WTC11 (cell line): ENCODE measurements at places on chromosomes 1 and 21. TPM values are rescaled to one million over a fixed set of nuclear protein-coding genes. Genes with fewer than 3 reads are reported as not detected.

BEND5 gene
- total RNA-seq, result 4.8 to 5.9 TPM (median 4.9 TPM) in 3 replicates

ELAPOR1 gene
- total RNA-seq, result 1.1 to 1.5 TPM (median 1.3 TPM) in 3 replicates

TFF3 gene
- total RNA-seq, result 2.9 to 4.2 TPM (median 3.5 TPM) in 3 replicates

SSR2 gene
- total RNA-seq, result 172 to 175 TPM (median 174 TPM) in 3 replicates

OPRD1 gene
- total RNA-seq, result 2.2 to 3.1 TPM (median 2.5 TPM) in 3 replicates

LEFTY1 gene
- 47.0 to 52.9 TPM (median 49.0 TPM) in 3 replicates for total RNA-seq

RGS5 gene
- total RNA-seq, result 19.4 to 23.6 TPM (median 21.6 TPM) in 3 replicates

IRF6 gene
- 16.6 to 17.9 TPM (median 17.2 TPM) in 3 replicates for total RNA-seq

LAPTM5 gene
- total RNA-seq, result 1.3 to 1.5 TPM (median 1.3 TPM) in 3 replicates

HSD3B2 gene
- 0.94 to 1.0 TPM (median 0.94 TPM) in 3 replicates for total RNA-seq

DNA sequence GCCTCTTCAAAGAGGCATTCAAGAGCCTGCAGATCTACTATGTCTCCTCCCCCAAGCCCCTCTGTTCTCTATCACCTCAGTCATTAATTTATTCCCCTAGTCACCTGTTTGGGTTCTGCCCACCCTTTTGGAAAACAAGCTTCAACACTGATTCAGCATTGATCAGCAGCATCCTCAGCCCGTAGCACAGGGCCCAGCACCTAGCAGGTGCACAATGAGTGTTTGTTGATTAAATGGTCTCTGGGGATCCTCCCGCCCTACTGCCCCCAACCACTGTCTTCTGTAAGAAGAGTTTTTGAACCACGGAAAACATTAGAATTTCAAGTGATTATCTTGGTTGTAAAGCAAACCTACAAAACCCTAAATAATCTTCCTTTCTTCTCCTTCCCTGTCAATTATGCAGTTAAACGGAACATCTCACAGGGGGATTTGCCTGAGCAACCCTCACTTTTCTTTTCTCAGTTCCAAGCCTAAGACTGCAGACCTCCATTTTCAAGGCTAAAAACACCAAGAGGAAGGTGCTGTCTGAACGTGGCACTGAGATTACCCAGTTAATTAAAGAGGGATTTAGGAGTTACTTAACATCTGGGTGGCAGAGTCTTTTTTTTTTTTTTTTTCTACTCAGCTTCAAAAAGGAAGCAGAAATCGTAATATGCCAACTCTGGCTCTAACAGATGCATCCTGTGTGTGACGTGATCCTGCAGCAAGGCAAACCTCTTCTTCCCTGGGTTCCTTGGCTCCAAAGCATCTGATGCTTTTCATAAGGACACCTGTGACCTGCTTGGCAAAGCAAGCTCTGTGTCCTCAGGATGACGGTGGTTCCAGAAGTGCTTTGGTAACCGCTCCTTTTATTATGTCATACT is 163.0 kb downstream of the KAZN start:
- H3K27me3 ChIP-seq, result 0 out of 2 replicates have a peak, but pooled peaks cover 2% of the 10 kb centered on the region
- no peak overlapping the region for H3K27ac ChIP-seq
- H3K4me3 ChIP-seq, result no peak overlapping the region
- H3K36me3 ChIP-seq, result peaks cover 5% of the 10 kb centered on the region; the same call in 1 of the 2 replicates
- DNase-seq, result no peak

- no peak for DNase-seq
- H3K4me1 ChIP-seq, result peaks cover 35% of the 10 kb centered on the region
- no peaks in the 10 kb centered on the region; the same call in 1 of the 2 replicates for H3K36me3 ChIP-seq
- no peak overlapping the region for H3K27ac ChIP-seq
These were observed 72.4 kb downstream of the POU2F1 start for GRCh38 chr1:167293057-167293456.

DNA sequence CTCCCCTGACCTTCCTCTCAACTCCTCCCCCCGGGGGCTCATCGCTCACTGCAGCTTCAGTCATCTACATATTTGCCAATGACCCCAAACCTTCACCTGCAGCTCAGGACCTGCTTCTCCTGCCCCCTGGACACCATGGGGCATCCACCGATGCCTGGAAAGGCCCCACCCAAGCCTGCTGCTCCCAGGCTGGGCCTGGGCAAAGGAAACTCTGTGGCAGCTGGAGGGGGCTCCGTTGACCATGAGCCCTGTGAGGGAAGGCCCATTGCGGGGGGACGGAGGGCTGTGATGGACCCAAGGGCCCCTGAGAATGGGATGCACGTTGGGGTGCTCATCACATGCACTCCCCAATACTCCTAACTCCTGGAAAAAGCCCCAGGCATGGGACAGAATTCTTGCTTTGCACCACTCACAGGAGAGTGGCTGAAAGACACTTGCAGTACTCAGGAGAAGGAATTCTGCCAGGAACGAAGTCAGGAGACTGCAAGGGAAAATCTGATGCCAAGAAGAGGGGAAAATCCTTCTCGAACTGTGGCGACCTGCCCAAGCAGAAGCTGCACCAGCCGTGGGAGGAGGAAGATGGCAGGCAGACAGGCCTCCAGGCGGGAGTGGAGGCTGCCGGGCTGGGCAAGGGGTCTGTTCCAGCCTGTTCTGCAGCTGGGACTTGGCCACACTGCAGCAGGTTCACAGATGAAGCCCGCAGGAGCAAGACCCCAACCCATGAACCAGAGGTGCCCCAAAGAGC is 18.4 kb downstream of the MATN1 start:
- H3K27ac ChIP-seq, result no peak overlapping the region
- H3K27me3 ChIP-seq, result no peaks in the 10 kb centered on the region
- H3K36me3 ChIP-seq, result no peaks in the 10 kb centered on the region

GRCh38 chr1:159879136-159879535 is 16.7 kb upstream of the VSIG8 start:
- peaks cover 2% of the 10 kb centered on the region; the same call in 1 of the 2 replicates for H3K27me3 ChIP-seq
- H3K36me3 ChIP-seq, result no peaks in the 10 kb centered on the region
- no peak overlapping the region for H3K4me3 ChIP-seq
- H3K27ac ChIP-seq, result no peak overlapping the region
- H3K4me1 ChIP-seq, result no peaks in the 10 kb centered on the region

- peaks cover 25% of the 10 kb centered on the region for H3K4me1 ChIP-seq
- H3K27me3 ChIP-seq, result peaks cover 31% of the 10 kb centered on the region
- H3K27ac ChIP-seq, result no peak overlapping the region
- H3K4me3 ChIP-seq, result no peak overlapping the region
- H3K36me3 ChIP-seq, result no peaks in the 10 kb centered on the region
These were observed 105.7 kb downstream of the ZNF281 start for GRCh38 chr1:200304171-200304570.

- no peaks in the 10 kb centered on the region for H3K27me3 ChIP-seq
- H3K4me3 ChIP-seq, result no peak overlapping the region
- DNase-seq, result no peak
- no peaks in the 10 kb centered on the region for H3K4me1 ChIP-seq
- no peak overlapping the region for H3K27ac ChIP-seq
These were observed 226.4 kb downstream of the S1PR1 start for GRCh38 chr1:101463195-101463594.

GRCh38 chr1:222045236-222045635 is 303.3 kb upstream of the DUSP10 start:
- no peak overlapping the region for H3K4me3 ChIP-seq
- DNase-seq, result no peak
- no peaks in the 10 kb centered on the region for H3K36me3 ChIP-seq
- H3K27me3 ChIP-seq, result no peaks in the 10 kb centered on the region

DNA sequence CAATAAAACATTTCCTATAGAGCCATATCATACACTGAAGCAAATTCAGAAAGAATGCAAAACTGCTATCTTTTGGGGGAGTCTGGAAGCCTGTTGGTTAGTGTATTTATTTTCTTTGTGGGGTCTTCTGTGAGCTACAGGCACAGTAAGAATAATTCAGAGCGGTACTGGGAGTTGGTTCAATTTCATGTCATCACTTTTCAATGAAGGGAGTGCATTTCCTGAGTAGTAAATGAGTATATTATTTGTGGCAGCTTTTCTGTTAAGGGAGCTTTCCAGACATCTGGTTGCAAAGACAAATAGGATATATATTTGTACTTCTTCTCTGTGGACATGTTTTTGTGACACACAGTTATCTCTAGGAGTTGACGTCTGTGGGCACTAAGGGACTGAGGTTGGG is 130.6 kb downstream of the HUNK start:
- DNase-seq, result no peak
- H3K36me3 ChIP-seq, result 0 out of 2 replicates have a peak, but pooled peaks cover 3% of the 10 kb centered on the region
- no peaks in the 10 kb centered on the region for H3K4me1 ChIP-seq
- H3K27ac ChIP-seq, result no peak overlapping the region
- H3K4me3 ChIP-seq, result no peak overlapping the region

GRCh38 chr21:42495027-42495426 is 997 bp downstream of the RSPH1 start:
- peaks cover 27% of the 10 kb centered on the region for H3K4me1 ChIP-seq
- H3K4me3 ChIP-seq, result peak overlapping the region; percentile 87; the same call in 1 of the 2 replicates
- H3K27me3 ChIP-seq, result peaks cover 25% of the 10 kb centered on the region
- H3K36me3 ChIP-seq, result no peaks in the 10 kb centered on the region

GRCh38 chr1:52225174-52225573 is 83.3 kb downstream of the ZFYVE9 start:
- H3K4me3 ChIP-seq, result no peak overlapping the region
- peaks cover 12% of the 10 kb centered on the region for H3K4me1 ChIP-seq
- peaks cover 3% of the 10 kb centered on the region for H3K27me3 ChIP-seq
- peaks cover 26% of the 10 kb centered on the region for H3K36me3 ChIP-seq

DNA sequence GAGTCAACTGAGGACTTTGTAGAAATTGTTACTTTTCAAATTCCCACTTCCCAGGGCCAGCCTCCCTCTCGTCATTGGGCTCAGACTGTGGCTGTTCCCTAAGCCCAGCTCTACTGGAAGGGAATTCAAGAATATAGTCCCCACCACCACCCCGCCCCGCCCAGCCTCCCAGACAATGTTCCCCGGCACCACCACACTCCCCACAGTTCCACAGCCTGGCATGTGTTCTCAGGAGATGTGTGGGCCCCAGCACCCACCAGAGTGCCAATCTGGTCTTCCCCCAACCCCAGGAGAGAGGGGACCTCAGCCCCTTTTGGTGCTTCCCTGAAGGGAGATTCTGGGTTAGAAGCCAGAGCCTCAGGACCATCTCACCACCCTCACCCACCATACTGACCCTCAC is 120.1 kb downstream of the SYT2 start:
- H3K4me1 ChIP-seq, result no peaks in the 10 kb centered on the region
- no peak overlapping the region for H3K4me3 ChIP-seq
- no peaks in the 10 kb centered on the region; the same call in 1 of the 2 replicates for H3K27me3 ChIP-seq
- no peaks in the 10 kb centered on the region for H3K36me3 ChIP-seq

GRCh38 chr1:77319036-77319705 is 37.4 kb downstream of the AK5 start:
- DNase-seq, result no peak
- H3K27me3 ChIP-seq, result no peaks in the 10 kb centered on the region
- no peaks in the 10 kb centered on the region for H3K36me3 ChIP-seq
- H3K4me3 ChIP-seq, result no peak overlapping the region
- peaks cover 16% of the 10 kb centered on the region for H3K4me1 ChIP-seq

DNA sequence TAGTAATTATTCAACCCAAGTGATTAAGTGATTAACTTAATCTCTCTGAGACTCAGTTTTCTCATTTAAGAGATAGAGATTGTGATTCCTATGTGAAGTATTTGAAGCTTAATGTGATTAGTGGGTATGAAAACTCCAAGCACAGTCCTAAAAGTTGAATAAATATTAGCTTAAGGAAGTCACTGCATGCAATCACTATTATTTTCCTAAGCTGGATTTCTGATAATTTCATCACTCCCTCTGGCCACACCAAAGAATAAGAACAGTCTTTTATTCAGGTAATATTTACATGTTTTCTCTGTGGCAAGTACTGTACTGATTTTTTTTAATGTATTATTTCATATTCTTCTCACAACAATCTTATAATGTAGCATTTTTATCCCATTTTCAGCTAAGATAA is 31.1 kb downstream of the CD55 start:
- no peak overlapping the region for H3K4me3 ChIP-seq
- H3K4me1 ChIP-seq, result peaks cover 19% of the 10 kb centered on the region

GRCh38 chr1:245577191-245578157 is 422.7 kb downstream of the KIF26B start:
- DNase-seq, result no peak
- H3K36me3 ChIP-seq, result no peaks in the 10 kb centered on the region
- no peak overlapping the region for H3K4me3 ChIP-seq
- no peak overlapping the region for H3K27ac ChIP-seq

DNA sequence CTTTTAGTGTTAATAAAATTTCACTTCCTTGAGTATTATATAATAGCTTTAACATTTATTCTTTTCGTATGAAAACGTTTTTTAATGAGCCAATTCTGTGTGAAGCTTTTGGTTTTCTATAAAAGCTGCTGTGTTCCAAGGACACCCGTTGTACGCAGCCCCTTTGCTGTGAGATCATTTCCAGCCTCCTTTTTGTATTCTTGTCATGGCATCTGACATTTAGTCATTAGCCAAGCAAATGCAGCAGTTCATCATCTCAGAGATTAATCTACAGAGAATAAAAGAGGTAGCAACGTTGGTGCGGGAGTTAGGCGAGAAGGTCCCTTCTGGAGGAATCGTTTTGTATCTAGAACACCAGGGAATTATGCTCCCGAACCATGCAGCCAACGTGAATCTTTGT is 1.3 kb upstream of the UMODL1 start:
- H3K27me3 ChIP-seq, result no peaks in the 10 kb centered on the region
- peaks cover 7% of the 10 kb centered on the region for H3K4me1 ChIP-seq
- no peak overlapping the region for H3K4me3 ChIP-seq
- no peak overlapping the region for H3K27ac ChIP-seq

- no peaks in the 10 kb centered on the region for H3K27me3 ChIP-seq
- no peak overlapping the region for H3K27ac ChIP-seq
- peaks cover 10% of the 10 kb centered on the region for H3K4me1 ChIP-seq
- no peak for DNase-seq
- no peaks in the 10 kb centered on the region for H3K36me3 ChIP-seq
- no peak overlapping the region for H3K4me3 ChIP-seq
These were observed 12.1 kb downstream of the ARHGEF11 start for GRCh38 chr1:157033357-157033876.

DNA sequence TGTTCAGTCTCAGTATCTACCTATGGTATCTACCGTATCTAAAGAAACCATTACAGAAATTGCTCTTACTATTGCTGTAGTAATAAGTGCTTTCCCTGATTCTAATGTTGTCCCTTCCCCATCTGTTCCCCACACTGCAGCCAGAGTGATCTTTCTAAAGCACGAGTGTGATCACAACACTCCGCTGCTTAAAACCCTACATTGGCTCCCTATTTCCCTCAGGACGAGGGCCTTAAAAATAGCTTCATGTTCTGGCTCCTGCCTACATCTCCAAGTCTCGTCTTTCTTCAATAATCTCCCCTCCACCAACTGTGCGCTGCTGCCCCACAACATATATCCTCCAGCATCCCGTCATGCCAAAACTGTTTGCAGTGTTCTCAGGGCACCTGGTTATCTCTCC is 150.6 kb downstream of the SDCCAG8 start:
- DNase-seq, result no peak
- no peaks in the 10 kb centered on the region for H3K27me3 ChIP-seq
- H3K4me3 ChIP-seq, result no peak overlapping the region
- H3K4me1 ChIP-seq, result peaks cover 18% of the 10 kb centered on the region
- H3K27ac ChIP-seq, result peak overlapping the region; percentile 67

GRCh38 chr21:46392921-46393320 is 65.8 kb upstream of the DIP2A start:
- no peak overlapping the region for H3K4me3 ChIP-seq
- H3K27me3 ChIP-seq, result no peaks in the 10 kb centered on the region
- DNase-seq, result no peak
- 0 out of 2 replicates have a peak overlapping the region, but pooled peaks have one; percentile 36 for H3K27ac ChIP-seq
- H3K36me3 ChIP-seq, result peaks cover 34% of the 10 kb centered on the region

GRCh38 chr1:244971552-244972216 is 107.3 kb upstream of the HNRNPU start:
- no peaks in the 10 kb centered on the region for H3K36me3 ChIP-seq
- peak overlapping the region; percentile 100 for H3K27ac ChIP-seq
- no peaks in the 10 kb centered on the region for H3K27me3 ChIP-seq
- peaks cover 32% of the 10 kb centered on the region for H3K4me1 ChIP-seq
- no peak for DNase-seq

- 0 out of 2 replicates have a peak, but pooled peaks cover 2% of the 10 kb centered on the region for H3K36me3 ChIP-seq
- H3K4me3 ChIP-seq, result no peak overlapping the region
- H3K4me1 ChIP-seq, result peaks cover 2% of the 10 kb centered on the region; the same call in 1 of the 2 replicates
- H3K27me3 ChIP-seq, result no peaks in the 10 kb centered on the region
- no peak overlapping the region for H3K27ac ChIP-seq
These were observed 777.3 kb downstream of the LTN1 start for GRCh38 chr21:28215214-28215954.
